ENCODE measurements at places on chromosomes 2 and 18.

DNA sequence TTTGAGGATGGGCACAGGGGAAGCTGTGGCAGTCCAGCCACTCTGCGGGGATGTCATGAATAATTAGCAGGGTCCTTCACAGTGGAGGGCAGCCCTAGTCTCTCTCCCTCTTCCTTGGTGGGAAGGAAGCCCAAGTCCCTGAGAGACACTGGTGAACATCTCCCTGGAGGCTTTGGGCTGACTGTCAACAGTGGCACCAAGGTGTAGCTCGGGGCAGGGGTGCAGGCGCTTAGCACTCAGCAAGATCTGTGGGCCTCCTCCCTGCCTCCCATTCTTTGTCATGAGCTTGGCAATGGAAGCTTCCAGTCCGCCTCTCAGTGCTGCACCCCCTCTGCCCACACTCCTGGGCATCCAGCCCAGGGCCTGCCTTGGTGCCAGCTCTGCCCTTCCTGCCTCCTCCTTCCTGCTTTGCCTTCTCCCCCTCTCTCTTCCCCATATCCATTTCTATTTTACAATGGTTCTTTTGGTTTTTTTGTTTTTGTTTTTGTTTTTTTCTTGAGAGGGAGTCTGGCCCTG, 59.4 kb downstream of the STEAP3 start:
- no peaks in the 10 kb centered on the region for H3K36me3 ChIP-seq
- no peaks in the 10 kb centered on the region for H3K27me3 ChIP-seq
- DNase-seq: no peak
- H3K4me1 ChIP-seq: peaks cover 11% of the 10 kb centered on the region
- peak overlapping the region; percentile 70 for H3K27ac ChIP-seq
- H3K4me3 ChIP-seq: no peak overlapping the region

DNA sequence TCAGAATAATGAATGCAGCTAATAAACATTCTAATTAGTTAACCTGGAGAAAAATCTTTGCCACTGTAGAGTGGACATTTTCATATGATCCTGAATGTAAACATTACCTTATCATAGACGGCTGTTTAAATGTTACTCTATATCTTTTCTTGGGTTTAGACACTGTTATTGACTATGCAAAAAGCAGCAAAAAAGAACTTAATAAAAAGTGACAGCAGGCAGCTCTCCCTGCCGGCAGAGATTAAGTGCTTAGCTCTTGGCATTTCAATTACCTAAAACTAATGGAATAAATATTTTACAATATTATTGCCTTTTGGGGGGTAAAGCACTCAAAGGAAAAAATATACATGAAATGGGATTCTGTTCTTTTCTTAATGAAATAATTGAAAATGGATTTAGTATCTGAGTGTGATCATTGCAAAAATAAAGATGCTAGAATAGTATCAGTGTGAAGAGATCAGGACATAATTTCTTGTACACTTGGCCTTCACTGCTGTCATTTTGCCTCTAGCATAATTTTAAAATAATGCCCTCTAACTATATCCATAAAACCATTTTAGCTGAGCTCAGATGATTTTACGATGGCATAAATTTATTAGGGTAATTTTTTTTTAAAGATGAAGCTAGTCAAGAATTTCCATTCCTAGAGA, 203.4 kb upstream of the DPP10 start:
- H3K27me3 ChIP-seq: no peaks in the 10 kb centered on the region
- no peak for DNase-seq
- no peaks in the 10 kb centered on the region for H3K4me1 ChIP-seq
- no peaks in the 10 kb centered on the region for H3K36me3 ChIP-seq
- H3K4me3 ChIP-seq: no peak overlapping the region

- H3K4me3 ChIP-seq: no peak overlapping the region
- peaks cover 7% of the 10 kb centered on the region for H3K27me3 ChIP-seq
- H3K27ac ChIP-seq: no peak overlapping the region
- no peaks in the 10 kb centered on the region for H3K36me3 ChIP-seq
- H3K4me1 ChIP-seq: no peaks in the 10 kb centered on the region
- no peak for DNase-seq
Observed at GRCh38 chr18:41928581-41928980, 26.5 kb upstream of the PIK3C3 start.

DNA sequence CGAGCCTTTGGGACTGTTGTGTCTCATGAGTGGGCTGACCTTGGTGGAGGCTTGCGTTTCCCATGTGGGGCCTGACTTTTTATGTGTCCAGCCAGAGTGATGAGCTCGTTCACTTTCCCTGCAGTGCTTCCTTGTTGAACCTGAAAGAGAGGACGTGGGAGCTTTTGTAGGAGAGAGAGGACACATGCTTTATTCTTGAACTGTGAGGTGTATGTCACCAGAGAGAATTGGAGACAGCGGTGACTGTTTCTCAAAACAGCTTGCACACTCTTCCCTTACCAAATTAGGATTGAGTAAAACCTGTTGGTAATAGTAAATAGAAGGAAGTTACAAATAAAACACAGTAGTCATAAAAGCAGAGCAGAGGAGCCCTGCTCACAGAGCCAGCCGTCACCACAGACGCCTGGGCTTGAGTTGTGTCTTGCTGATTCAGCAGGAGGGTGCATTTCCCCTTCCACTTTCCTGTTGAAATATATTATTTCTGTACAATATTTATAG, 60.7 kb downstream of the INPP4A start:
- no peaks in the 10 kb centered on the region for H3K27me3 ChIP-seq
- peak overlapping the region; percentile 66 for H3K27ac ChIP-seq
- H3K4me1 ChIP-seq: peaks cover 63% of the 10 kb centered on the region
- DNase-seq: no peak

- H3K27me3 ChIP-seq: no peaks in the 10 kb centered on the region
- no peaks in the 10 kb centered on the region for H3K36me3 ChIP-seq
- no peak overlapping the region for H3K4me3 ChIP-seq
Observed at GRCh38 chr2:217444932-217445331, 557.9 kb downstream of the TNS1 start.

- DNase-seq: no peak
- no peak overlapping the region for H3K27ac ChIP-seq
- H3K36me3 ChIP-seq: no peaks in the 10 kb centered on the region
Observed at GRCh38 chr18:47615043-47615442, 315.4 kb downstream of the SMAD2 start.

GRCh38 chr2:239523147-239523953, 122.5 kb upstream of the HDAC4 start:
- no peak overlapping the region for H3K27ac ChIP-seq
- H3K4me3 ChIP-seq: no peak overlapping the region
- no peak for DNase-seq
- no peaks in the 10 kb centered on the region for H3K27me3 ChIP-seq

GRCh38 chr2:163253621-163254285, 415.2 kb upstream of the KCNH7 start:
- no peaks in the 10 kb centered on the region for H3K4me1 ChIP-seq
- no peaks in the 10 kb centered on the region for H3K36me3 ChIP-seq
- H3K27ac ChIP-seq: no peak overlapping the region
- H3K27me3 ChIP-seq: no peaks in the 10 kb centered on the region
- no peak for DNase-seq
- no peak overlapping the region for H3K4me3 ChIP-seq

DNA sequence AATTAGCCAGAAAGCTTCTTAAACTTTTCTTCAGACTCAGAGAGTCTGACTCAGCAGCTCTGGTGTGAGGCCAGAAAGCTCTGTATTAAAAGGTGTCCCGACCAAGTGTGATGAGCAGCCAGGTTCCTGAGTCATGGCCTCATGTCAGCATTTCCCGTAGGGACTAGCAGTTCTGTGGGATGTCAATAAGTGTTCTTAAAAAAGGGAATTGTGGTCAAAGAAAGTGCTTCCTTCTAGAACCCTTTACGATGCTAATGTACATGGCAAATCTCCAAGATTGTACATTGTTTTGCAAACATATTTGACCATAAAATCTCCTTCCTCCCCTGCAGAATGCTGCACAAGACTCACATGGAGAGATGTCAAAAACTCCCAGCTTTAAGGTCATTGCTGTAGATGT, 80.1 kb downstream of the PLA2R1 start:
- H3K4me1 ChIP-seq: peaks cover 18% of the 10 kb centered on the region
- H3K27me3 ChIP-seq: no peaks in the 10 kb centered on the region
- H3K4me3 ChIP-seq: no peak overlapping the region
- no peak for DNase-seq
- peaks cover 34% of the 10 kb centered on the region for H3K36me3 ChIP-seq

DNA sequence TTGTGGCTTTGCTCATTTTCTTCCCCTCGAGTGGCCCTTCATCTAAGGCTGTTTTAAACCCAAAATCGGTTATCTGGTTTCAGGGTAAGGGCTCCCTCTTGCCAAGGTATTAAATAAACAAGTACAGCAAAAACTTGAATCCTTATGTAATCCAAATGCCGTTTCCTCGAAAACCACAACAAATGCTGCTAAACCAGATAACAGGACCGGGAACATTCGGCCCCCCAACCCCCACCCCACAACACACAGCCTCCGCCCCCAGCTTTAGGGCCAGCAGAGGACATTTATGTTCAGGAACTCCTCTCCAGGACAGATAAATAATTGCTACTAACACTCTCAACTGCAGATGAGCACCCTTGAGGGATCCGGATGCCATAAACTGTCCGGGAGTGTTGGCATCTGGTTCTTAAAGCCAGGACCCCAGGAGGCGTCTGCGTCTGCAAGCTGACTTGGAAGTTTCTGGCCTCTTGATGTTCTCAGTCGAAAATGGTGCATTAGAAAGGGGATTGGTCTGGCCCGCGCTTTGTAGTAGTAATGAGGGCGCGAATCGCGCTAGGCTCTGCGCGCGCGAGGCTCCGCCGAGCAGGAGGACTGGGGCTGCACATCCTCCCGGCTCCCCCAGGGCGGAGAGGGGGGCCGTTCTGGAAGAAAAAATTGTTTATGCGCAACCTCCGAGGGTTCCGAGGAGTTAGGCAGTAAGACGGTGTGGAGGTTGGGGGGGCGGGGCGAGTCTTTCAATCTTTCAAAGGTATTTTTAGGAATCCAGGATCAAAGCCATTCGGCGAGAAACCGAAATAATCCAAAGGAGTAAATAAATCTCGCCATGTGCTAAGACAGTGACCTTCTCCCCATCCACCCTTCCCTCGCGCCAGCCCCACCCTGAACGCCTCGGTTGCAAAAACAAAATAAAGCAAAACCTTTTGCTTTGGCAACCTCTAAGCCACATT, 3.9 kb upstream of the ID2 start:
- no peak for DNase-seq
- peak overlapping the region; percentile 96 for H3K27ac ChIP-seq
- no peaks in the 10 kb centered on the region for H3K36me3 ChIP-seq
- peaks cover 21% of the 10 kb centered on the region for H3K4me1 ChIP-seq
- H3K27me3 ChIP-seq: no peaks in the 10 kb centered on the region

DNA sequence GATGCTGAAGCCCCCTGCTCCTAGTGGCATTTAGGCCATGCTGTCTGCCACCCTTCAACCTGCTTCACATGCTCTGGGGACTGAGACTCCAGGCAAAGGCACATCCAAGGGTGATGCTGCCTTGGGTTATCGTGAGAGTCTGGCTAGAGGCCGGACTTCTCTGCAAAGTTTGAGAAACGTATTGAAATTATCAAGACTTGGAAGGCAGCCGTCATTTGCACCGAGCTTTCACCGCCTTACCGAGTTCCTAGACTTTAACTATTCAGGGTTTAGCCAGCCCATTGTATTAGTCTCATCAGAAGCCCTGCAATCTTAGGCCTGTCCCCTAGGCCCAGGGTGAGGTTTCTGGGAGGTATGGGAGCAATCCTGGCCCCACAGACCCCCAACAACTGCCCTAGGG, 34.0 kb downstream of the RDH14 start:
- H3K27ac ChIP-seq: no peak overlapping the region
- no peak for DNase-seq
- no peaks in the 10 kb centered on the region for H3K27me3 ChIP-seq
- H3K4me1 ChIP-seq: no peaks in the 10 kb centered on the region
- no peak overlapping the region for H3K4me3 ChIP-seq

GRCh38 chr2:31765078-31765945, 184.6 kb upstream of the SRD5A2 start:
- no peak overlapping the region for H3K27ac ChIP-seq
- H3K36me3 ChIP-seq: no peaks in the 10 kb centered on the region
- DNase-seq: no peak
- no peak overlapping the region for H3K4me3 ChIP-seq
- no peaks in the 10 kb centered on the region for H3K4me1 ChIP-seq
- no peaks in the 10 kb centered on the region for H3K27me3 ChIP-seq

GRCh38 chr2:120326066-120326465, 19.9 kb upstream of the INHBB start:
- no peak for DNase-seq
- H3K4me3 ChIP-seq: no peak overlapping the region
- no peak overlapping the region for H3K27ac ChIP-seq
- no peaks in the 10 kb centered on the region for H3K27me3 ChIP-seq
- H3K36me3 ChIP-seq: no peaks in the 10 kb centered on the region

DNA sequence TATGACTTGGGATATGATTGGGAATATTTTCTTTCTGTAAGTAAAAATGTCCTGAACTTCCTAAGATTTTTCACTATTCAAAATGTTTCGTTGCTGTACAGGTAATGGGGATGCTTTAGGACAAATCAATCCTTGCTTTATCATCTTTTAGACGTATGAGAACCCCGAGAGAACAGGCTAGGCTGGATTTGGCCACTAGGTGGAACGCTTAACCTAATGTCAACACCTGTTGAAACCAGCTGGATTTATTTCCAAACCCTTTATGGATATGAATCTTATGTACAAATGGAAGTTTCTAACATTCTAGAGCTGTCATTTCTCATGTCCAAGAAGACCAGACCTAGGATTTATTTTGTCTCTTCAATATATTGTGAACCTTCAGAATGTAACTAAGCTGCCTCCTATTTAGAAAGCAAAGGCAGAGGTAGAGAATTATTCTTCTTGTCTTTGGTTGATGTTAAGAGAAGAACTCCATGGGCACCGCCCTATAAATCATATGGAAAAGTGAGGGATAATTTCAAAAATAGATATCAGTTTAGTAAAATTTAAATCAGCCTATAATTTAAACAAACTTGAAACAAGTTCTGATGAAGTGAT, 96.7 kb downstream of the PMAIP1 start:
- no peak for DNase-seq
- H3K36me3 ChIP-seq: no peaks in the 10 kb centered on the region
- H3K4me3 ChIP-seq: no peak overlapping the region
- no peak overlapping the region for H3K27ac ChIP-seq
- H3K27me3 ChIP-seq: no peaks in the 10 kb centered on the region

GRCh38 chr2:146651361-146651760, 1193.5 kb upstream of the ACVR2A start:
- H3K27me3 ChIP-seq: no peaks in the 10 kb centered on the region
- no peaks in the 10 kb centered on the region for H3K4me1 ChIP-seq
- H3K4me3 ChIP-seq: no peak overlapping the region
- no peak overlapping the region for H3K27ac ChIP-seq
- no peak for DNase-seq
- no peaks in the 10 kb centered on the region for H3K36me3 ChIP-seq

GRCh38 chr2:233773854-233774253, 4.3 kb upstream of the MROH2A start:
- no peaks in the 10 kb centered on the region for H3K4me1 ChIP-seq
- no peaks in the 10 kb centered on the region for H3K27me3 ChIP-seq

- H3K4me3 ChIP-seq: no peak overlapping the region
- no peak overlapping the region for H3K27ac ChIP-seq
- H3K4me1 ChIP-seq: no peaks in the 10 kb centered on the region
- H3K36me3 ChIP-seq: no peaks in the 10 kb centered on the region
Observed at GRCh38 chr2:138271467-138271866, 230.1 kb upstream of the SPOPL start.
